AG10803 (cell line): ENCODE measurements at places on chromosomes 3 and 15.

DNA sequence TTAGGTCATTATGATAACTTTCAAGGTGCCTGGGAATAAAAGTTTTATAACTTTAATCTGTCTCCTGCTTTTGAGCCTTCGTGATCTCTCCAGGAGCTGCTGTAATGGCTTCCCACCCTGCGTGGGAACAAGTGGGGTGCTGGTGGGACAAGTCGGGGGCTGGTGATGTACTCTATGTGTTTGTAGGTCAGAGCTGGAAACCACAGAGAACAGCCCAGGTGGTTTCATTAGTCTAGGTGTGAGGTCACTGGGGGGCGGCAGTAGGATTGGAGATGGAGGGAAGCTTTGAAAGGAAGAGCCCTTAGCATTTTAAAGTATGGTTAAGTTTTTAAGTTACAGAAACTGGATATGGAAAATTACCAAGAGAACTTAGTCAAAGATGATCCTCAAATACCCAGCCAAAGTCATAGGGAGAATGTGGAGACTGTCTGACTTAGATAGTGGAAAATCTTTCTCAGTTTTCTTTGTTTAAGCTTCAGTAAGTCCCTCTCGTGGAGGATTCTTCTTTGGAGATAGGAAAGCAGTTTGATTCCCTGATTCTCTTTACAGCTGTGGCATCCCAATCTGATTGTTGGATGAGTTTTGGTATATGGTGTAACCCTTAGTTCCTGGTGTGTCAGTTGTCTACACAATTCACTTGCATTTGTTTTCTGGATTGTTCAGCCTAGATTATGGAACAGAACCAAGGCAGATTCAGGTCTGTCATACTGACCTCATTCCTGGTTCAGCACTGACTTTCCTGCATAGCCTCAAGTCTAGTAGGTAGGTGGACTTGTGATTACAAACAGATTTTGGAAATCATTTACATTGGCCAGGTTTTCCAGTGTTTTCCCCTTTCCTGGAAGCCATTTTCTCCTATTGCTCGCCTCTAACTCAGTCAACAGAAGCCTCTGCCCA, 115.6 kb downstream of the FNDC3B start:
- DNase-seq, result no peak

DNA sequence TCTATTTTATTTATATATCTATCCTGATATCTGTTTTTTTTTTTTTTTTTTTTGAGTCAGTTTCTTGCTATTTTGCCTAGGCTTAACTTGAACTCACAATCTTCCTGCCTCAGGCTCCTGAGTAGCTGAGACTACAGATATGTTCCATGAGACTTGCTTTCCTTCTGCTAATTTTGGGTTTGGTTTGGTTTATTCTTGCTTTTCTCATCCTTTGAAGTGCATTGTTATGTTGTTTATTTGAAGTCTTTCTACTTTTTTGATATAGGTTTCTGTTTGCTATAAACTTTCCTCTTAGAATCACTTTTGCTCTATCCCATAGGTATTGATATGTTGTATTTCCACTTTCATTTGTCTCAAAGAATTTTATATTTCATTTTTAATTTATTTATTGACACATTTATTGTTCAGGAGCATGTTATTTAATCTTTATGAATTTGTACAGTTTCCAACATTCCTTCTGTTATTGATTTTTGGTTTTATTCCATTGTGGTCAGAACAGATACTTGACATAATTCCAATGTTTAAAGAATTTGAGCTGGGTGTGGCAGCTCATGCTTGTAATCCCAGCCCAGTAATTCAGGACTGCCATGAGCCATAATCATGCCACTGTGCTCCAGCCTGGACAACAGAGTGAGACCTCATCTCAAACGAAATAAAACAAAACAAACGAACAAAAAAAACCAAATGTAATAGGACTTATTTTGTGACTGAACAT, 62.3 kb upstream of the PLSCR4 start:
- DNase-seq, result peak; percentile 39

DNA sequence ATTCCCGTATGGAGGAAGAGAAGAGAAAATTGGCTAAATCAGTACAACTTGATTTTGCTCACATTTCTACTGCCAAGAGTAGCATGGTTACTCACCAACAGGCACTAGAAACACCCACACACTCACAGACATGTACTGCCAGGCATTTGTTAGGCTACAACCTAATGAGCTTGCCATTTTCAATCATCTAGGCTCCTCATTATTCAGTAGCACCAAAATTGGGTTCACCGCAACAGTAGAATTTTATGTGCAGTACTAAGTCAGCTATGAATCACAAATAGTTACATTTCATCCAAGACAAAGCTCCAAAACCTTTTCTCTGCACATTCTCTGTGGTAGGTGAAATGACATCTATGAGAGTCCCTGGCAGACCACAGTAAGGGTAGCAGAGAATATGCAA, 15.0 kb upstream of the THUMPD3 start:
- DNase-seq, result peak; percentile 92

DNA sequence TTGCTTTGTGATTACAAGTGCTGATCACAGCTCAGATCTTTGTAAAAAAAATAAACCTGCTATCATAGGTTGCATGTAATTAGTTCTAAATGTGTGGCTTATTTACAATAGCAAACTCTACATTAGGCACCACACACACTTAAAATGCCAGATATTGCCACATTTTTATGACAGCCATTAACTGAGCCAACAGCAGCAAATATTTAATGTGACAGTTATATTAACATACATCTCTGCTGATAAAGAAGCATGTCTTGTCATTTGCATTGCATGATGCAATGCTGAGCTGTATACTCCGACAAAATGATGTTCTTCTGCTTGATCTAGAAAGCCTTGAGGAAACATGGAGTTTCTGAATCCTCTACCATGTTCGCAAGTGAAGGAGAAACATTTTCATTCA, 273.6 kb upstream of the VEPH1 start:
- no peak for DNase-seq

- DNase-seq, result no peak
Measured at GRCh38 chr3:16319723-16320122, 54.7 kb downstream of the OXNAD1 start.

GRCh38 chr3:156865732-156866131, 39.6 kb downstream of the LEKR1 start:
- DNase-seq, result peak; percentile 45

DNA sequence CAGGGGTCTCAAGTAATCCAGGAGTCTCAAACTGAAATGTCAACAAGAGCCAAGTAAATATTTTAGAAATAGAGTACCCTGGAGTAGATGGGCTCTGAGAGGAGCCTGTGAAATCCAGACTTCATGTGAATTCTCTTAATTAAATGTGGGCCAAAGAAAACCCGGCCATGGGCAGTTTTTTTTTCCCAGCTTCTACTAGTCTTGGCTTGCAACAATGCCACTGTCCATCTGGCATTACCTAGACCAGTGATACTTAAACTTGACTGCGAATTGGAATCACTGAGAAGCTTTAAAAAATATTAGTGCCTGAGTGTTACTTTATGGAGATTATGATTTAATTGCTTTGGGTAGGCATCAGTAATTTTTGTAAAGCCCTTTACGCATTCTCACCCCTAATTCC, 66.4 kb upstream of the GOLGA6B start:
- DNase-seq, result no peak

- DNase-seq, result no peak
Measured at GRCh38 chr3:139468399-139468798, 7.9 kb downstream of the RBP2 start.

- no peak for DNase-seq
Measured at GRCh38 chr15:36988947-36989346, 111.4 kb downstream of the MEIS2 start.

- no peak for DNase-seq
Measured at GRCh38 chr3:4475804-4476203, 8.7 kb upstream of the SUMF1 start.
